Activated CD8-positive, alpha-beta memory T cell treated with anti-CD3 and anti-CD28 coated beads for 36 hours (primary cell): ENCODE measurements at places on chromosomes 13 and 19. TPM values are rescaled to one million over a fixed set of nuclear protein-coding genes. Genes with fewer than 3 reads are reported as not detected.

Gene ATP1A3
- total RNA-seq: 3.0 TPM

Gene KIR2DL1
- 0.34 TPM for total RNA-seq

Gene OCEL1
- 20.4 TPM for total RNA-seq

Gene DMKN
- 0.65 TPM for total RNA-seq

Gene ZIK1
- 11.1 TPM for total RNA-seq

Gene LYL1
- 1.8 TPM for total RNA-seq

Gene EBI3
- total RNA-seq: 8.4 TPM

Gene OR4F17
- total RNA-seq: not detected

Gene KIR2DL4
- 0.13 TPM for total RNA-seq

Gene SULT2A1
- not detected for total RNA-seq

Gene GZMM
- total RNA-seq: 45.0 TPM

Gene MED29
- total RNA-seq: 28.7 TPM

Gene SIGLEC12
- total RNA-seq: 1.6 TPM

Gene FAM83E
- 4.6 TPM for total RNA-seq

Gene SYT5
- total RNA-seq: not detected
